ENCODE measurements at places on chromosomes 6 and 20. TPM values are rescaled to one million over a fixed set of nuclear protein-coding genes. Genes with fewer than 3 reads are reported as not detected.

Gene COL9A1
- total RNA-seq: not detected

Gene PI3
- total RNA-seq: not detected

Gene TINAG
- not detected for total RNA-seq

Gene SLC22A7
- not detected for total RNA-seq

Gene XPO5
- 18.4 TPM for total RNA-seq

Gene OR2B6
- not detected for total RNA-seq

Gene UNC5CL
- total RNA-seq: 0.42 TPM

Data from posterior vena cava (tissue), 2 donors.